SK-MEL-5 (cell line): ENCODE measurements at places on chromosomes 5 and 9. TPM values are rescaled to one million over a fixed set of nuclear protein-coding genes. Genes with fewer than 3 reads are reported as not detected.

The ANKRD34B gene
- total RNA-seq: 0.18 and 0.53 TPM in 2 replicates

The SLCO6A1 gene
- total RNA-seq: not detected in 2 replicates

The ENTPD2 gene
- not detected in 2 replicates for total RNA-seq

The HSD17B4 gene
- total RNA-seq: 120 and 160 TPM in 2 replicates

DNA sequence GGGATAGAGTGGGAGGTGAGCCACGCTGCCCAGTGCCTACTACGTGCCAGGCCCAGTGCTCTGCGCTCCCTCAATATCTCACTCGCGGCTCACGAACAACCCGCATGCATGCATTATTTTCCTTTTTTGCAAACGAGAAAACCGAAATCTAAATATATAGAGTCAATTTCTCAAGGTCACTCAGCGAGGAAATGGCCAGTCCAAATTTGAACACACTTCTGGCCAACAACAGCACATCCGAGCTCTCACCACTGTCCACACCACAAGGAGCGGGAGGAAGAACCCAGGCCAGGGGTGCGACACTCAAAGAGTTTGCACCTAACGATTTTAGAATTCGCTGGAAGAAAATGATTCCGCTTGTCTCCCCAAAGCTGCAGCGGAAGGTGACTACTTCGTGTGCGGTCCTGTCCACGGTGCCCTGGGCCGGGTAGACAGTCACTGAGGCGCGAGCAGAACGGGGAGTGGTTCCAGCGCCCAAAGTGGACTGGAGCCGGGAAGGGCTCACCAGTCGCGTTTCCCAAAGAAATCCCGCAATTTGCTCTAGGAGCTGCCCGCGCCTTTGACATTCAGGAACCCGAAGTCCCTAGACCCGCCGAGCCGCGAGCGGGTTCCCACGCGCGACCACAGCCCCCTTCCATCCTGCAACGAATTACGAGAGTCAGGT lies 1.1 kb upstream of the TLX3 start:
- DNase-seq: no peak

DNA sequence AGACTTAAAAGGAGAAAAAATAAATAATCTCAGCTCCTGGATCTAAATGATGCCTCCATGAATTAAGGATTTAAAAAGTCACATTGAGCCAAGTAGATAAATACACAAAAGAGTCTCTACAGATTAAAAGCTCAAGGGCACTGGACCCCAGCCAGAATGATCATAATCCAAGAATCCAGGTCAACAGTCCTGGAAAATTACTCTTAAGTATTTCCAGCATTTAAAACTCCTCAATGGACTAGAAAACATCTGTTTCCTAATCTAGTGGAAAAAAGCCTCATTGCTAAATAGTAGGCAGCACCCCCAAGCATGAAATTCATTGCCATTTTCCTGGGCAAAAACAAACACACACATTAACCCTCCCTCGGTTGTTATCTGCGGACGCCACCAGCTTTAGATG lies 96.8 kb downstream of the FRMD3 start:
- DNase-seq: no peak

DNA sequence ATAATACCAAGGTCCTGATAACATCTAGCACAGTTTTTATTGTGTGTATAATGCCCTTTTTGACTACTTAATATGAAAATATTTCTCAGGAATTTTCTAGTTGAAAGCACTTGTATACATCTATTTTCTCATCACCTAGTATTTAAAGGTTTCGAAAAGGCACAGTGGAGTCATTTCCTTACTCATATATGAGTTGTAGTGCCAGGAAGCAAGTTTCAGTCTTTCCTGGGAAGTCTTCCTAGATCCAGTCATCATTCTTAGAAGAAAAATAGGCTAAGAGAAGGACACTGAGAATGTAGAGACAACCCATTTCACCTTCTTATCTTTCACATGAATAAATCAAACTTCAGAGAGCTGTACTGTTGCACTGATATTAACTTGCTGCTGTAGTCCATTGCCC lies 70.2 kb downstream of the SLC25A46 start:
- no peak for DNase-seq

- DNase-seq: no peak
These were observed 10.3 kb downstream of the PTPA start for GRCh38 chr9:129121483-129121882.

GRCh38 chr5:139862313-139862712 lies 66.7 kb downstream of the PSD2 start:
- no peak for DNase-seq

- DNase-seq: no peak
These were observed 86.6 kb downstream of the LMX1B start for GRCh38 chr9:126700296-126700695.

- peak; percentile 12 for DNase-seq
These were observed 485.3 kb downstream of the CDH9 start for GRCh38 chr5:26553079-26553478.

GRCh38 chr9:132862533-132862932 lies 15.6 kb downstream of the AK8 start:
- no peak for DNase-seq

The CARTPT gene
- total RNA-seq: not detected in 2 replicates

DNA sequence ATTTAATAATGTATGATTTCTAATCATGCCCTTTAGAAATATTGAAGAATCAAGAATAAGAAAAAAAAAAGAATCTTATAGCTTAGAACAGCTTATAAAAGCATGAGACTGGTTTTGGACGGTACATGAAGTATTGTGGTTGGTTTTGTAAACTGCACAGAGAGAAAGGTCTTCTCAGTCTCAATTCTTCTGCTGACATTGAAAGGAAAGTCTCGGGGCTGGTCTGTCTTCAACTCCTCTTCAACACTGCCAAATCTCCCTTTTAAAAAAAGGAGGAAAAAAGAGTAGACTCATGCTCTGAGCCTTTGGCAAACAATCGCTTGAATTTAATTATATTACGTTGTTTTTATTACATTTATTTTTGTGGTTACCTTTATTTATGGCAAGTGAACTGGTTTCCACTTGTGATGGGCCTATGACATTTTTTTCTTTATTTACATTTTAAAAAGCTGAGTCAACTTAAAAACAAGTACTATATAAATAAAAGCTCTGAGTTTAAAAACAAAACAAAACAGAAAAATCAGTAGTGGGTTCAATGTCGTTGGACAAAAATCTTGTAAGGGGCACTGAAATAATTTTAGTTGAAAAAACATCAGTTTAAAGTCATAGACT lies 32.8 kb upstream of the EBF1 start:
- no peak for DNase-seq

DNA sequence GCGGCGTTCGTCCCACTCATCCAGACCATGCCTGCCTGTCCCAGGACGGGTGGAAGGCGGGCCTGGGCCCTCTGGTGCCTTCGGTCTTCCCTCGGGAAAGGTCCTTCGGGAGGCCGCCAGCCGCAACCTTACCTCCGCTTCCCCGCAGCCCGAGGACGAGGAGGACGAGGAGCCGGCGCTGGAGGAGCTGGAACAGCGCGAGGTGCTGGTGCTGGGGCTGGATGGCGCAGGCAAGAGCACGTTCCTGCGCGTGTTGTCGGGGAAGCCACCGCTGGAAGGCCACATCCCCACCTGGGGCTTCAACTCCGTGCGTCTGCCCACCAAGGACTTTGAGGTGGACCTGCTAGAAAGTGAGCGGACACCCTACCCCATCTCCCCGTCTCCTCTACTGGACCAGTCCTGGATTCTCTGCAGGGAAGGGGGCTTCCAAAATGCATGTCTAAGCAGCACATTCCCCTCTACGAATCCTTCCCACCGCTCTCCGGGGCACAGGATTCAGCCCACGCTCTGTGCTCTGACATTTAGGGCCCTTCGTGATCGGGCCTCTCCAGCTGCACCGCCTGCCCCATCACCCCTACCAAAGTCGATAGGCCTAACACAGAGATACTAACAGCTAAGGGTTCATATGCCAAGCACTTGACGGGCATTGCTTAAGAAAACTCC lies 1.1 kb downstream of the ARL10 start:
- DNase-seq: no peak

DNA sequence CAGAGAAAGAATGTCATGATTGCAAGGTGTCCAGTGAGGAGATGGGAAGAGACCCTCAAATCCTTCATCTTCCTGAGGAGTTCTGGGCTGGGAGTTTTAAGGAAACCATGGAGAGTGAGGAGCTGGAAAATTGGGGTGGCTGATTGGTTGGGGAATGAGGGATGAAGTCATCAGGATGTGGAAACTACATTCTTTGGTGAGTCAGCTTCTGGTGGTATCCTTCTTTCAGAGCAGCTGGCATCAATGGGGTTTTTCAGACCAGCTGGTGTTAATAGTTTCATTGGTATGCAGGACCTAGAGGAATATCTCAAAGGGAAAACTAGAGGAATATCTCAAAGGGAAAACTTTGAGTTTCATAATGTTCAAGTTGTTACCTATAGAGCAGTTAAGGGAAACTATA lies 45.2 kb downstream of the RNF180 start:
- DNase-seq: peak; percentile 47

The C1QTNF2 gene
- 0.21 TPM in 1 of 2 replicates, not detected in the other for total RNA-seq

The INSL4 gene
- 0.13 and 0.40 TPM in 2 replicates for total RNA-seq

DNA sequence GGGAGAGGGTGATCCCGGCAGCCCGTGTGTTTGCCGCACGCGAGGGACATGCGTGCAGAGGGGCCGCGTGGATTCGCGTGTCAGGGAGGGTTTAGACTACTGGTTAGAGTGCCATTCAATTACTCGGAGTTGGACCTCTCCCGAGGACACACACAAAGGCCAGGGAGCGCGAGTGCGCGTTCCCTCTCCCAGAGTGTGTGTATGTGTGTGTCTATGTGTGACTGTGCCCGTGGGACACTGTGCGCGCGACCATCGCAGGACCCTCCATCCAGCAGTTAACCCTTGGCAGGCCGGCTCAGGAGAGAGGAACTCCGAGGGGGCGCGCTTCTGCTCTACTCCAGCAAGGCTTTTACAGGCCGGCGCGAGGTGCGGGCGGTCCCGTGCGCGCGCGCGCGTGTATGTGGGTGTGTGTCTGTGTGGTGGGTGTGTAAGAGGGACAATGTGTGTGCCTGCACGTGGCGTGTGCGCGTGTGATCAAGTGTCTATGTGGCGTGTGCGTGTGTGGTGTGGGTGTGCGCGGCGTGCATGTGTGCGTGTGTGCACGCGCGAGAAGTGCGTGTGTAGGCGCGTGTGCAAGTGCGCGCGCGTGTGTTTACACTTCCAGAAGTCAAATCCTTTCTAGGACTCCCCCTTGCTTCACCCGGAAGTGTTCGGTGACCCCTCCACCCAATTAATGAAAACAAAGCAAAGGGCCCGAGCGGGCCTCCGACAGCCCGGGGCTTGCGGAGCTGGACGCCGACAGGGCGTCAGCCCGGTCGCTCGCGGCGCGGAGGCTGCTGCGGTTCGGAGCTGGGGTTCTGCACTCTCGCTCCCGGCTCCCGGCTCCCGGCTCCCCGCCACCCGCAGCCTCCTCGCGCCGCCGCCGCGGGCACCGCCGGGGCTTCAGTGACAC lies 75.3 kb upstream of the TBCA start:
- no peak for DNase-seq

- no peak for DNase-seq
These were observed 11.8 kb upstream of the IFNW1 start for GRCh38 chr9:21153336-21154017.

DNA sequence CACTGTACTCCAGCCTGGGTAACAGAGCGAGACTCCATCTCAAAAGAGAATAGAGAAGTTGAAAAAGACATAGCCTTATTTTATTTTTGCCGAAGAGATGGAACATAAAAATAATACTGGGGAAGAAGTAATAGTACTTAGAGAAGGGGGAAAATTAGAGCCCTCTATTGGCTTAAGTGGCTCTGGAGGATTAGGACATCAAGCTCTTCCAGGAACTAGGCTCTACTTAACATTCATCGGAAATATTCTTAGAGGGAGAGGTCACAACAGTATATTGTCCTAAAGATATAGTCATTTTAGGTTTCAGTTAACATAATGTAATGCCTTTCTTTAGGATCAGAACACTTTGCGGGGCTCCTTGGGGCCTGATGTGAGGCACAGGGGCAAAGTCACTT lies 86.0 kb upstream of the PLPP1 start:
- DNase-seq: no peak

GRCh38 chr9:107213080-107213479 lies 70.0 kb upstream of the RAD23B start:
- DNase-seq: no peak

DNA sequence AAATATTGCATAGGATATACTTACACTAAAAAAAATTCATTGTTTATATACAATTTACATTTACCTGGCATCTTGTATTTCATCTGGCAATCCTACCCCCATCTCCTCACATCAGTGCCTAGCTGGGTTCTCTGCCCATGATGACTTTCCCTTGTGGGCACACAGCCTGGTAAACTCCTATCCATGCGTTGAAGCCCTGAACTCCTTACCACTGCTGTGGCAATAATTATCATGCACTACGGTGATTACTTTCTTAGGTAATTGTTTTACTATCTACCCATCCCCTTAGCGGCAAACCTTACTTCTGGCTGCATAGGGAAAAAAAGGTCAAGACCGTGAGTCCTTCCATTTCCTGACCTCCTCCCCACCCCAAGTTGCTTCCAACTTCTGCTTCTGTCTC lies 63.6 kb upstream of the DAB2IP start:
- no peak for DNase-seq

DNA sequence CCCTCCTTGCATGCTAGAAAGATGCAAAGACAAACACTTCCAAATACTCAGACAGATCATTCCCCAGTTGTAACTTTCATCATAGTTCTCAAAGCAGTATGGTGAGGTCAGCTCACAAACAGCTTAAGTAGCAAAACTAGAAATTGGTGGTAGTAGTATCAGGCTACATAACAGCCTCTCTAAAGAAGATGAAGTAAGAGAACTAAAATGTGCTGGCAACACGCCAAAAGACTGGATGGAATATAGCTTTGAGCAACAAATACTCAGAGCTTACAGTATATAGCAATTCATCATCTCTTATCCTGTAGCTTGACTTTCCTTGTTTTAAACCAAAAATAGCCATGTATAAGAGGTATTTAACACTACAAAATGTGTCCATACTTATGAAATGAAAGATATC lies 7.5 kb downstream of the PFDN1 start:
- peak; percentile 56 for DNase-seq

The CEL gene
- 0.11 TPM in 1 of 2 replicates, not detected in the other for total RNA-seq

GRCh38 chr9:16315720-16316119 lies 554.8 kb downstream of the BNC2 start:
- no peak for DNase-seq

DNA sequence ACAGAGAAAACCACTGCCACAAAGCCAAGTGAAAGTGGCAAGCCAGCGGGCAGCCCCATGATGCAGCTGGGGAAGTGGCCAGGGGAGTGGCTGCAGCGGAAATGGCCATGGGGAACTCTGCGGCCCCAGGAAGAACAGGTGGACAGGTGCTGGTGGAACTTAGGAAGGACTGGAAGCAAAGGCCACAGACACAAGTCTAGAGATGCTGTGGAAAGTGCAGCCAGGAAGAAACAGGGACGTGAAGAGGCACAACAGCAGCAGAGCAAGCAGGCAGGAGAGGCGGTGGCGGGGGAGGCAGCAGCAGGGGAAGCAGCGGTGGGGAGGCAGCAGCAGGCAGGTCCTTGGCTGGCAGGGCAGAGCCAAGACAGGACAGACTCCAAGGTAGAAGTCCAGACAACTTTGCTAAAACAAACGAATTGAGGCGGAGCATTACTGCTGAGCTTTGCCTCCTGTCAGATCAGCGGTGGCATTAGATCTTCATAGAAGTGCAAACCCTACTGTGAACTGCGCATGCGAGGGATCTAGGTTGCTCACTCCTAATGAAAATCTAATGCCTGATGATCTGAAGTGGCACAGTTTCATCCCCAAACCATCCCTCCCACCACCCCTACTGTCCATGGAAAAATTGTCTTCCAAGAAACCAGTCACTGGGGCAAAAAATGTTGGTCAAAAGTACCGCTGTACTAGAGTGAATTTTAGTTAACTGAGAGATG lies 11.8 kb downstream of the SURF6 start:
- no peak for DNase-seq

- no peak for DNase-seq
These were observed 7.7 kb downstream of the IL4 start for GRCh38 chr5:132681476-132681831.

The RGMB gene
- total RNA-seq: 14.9 and 18.3 TPM in 2 replicates

- peak; percentile 46 for DNase-seq
These were observed 700.3 kb upstream of the TYRP1 start for GRCh38 chr9:11992866-11993265.

The GFI1B gene
- 0.05 and 0.74 TPM in 2 replicates for total RNA-seq

The RNF145 gene
- total RNA-seq: 47.5 and 49.4 TPM in 2 replicates
